Amygdala (tissue), 56 donors: ENCODE measurements at places on chromosomes 2 and 18.

DNA sequence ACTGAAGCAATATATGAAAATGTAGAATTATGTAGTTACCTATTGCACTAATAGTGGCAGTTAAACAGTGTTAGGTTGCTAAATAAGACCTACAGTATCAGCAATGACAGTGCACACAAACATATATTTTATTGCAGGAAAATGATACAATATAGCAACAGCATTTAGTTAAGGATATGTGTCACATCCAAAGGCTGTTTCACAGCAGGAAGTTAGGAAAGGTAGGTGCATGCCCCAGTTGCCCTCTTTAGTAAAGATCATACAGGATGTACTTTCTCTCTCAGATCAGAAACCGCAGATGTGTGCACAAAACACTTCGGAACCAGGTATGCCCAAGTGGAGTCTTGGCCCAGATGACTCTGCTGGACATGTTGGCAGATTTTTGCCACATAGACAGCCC lies 444.1 kb downstream of the XIRP2 start:
- no peak for DNase-seq

GRCh38 chr18:23210526-23210925 lies 75.2 kb downstream of the CABLES1 start:
- DNase-seq: no peak

- DNase-seq: no peak
Observed at GRCh38 chr2:120226316-120226715, 3.1 kb upstream of the TMEM185B start.

GRCh38 chr18:36132756-36133155 lies 3.1 kb downstream of the ELP2 start:
- DNase-seq: no peak

DNA sequence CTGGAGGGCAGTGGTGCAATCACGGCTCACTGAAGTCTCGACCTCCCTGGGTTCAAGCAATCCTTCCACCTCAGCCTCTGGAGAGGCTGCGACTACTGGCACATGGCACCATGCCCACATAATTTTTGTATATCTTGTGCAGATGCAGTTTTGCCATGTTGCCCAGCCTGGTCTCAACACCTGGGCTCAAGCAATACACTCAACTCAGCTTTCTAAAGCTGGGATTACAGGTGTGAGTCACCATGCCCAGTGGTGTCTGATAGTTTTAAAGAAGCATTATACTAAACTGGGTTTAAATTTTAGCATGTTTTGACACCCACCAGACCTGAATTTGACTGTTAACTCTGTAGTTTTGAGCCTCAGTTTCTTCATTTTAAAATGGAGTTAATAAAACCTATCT lies 109.4 kb upstream of the SLC38A11 start:
- DNase-seq: no peak

DNA sequence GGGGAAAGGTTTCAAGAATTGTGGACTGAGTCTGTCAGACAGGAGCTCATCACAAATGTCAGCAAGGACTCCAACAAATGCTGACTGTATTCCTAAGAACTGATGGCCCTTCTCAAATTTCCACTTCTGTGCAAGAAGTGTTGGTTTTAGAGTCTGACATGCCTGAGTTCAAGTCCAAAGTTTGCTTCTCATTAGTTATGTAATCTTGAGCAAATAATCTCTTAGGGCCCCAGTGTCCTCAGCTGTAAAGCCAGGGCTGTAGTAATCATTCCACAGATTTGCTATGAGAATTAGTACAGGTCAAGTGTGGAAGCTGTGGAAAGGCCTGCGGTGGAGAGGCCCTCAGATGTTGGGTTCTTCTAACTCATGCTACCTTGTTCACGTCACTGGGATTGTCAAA lies 23.9 kb downstream of the MEP1B start:
- DNase-seq: no peak

GRCh38 chr2:239012228-239012627 lies 164.3 kb downstream of the TWIST2 start:
- DNase-seq: no peak

DNA sequence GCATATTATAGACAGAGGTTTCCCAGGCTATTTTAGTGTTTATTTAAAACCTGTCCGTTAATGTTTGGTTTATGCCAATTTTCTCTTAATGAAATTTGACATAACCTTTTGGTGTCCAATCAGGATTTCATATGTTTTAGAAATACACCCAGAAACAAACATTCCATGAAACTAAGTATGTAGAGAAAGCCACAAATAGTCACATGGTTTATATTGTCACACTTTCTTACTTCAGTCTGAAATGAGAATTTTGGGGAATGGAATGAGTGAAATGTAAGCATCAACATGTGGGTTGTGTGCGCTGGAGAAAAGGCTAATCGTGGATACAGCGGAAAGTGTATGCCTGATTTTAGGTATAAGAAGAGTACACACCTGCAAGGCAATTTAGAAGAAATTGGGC lies 277.0 kb upstream of the RAB12 start:
- DNase-seq: no peak

GRCh38 chr2:222433332-222434173 lies 9.2 kb downstream of the SGPP2 start:
- no peak for DNase-seq

DNA sequence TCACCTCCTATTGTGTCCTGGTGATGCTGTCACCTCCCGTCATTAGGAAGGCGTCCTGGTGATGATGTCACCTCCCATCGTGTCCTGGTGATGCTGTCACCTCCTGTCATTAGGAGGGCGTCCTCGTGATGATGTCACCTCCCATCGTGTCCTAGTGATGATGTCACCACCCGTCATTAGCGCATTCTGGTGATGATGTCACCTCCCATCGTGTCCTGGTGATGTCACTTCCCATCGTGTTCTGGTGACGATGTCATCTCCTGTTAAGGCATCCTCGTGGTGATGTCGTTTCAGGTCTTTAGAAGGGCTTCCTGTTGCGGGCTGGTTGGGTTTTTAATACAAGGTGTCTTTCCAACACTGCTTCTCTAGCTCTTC lies 40.7 kb downstream of the CTDP1 start:
- DNase-seq: no peak

- no peak for DNase-seq
Observed at GRCh38 chr18:57869221-57869620, 66.1 kb upstream of the ATP8B1 start.

GRCh38 chr2:128342550-128342949 lies 23.9 kb upstream of the HS6ST1 start:
- no peak for DNase-seq

DNA sequence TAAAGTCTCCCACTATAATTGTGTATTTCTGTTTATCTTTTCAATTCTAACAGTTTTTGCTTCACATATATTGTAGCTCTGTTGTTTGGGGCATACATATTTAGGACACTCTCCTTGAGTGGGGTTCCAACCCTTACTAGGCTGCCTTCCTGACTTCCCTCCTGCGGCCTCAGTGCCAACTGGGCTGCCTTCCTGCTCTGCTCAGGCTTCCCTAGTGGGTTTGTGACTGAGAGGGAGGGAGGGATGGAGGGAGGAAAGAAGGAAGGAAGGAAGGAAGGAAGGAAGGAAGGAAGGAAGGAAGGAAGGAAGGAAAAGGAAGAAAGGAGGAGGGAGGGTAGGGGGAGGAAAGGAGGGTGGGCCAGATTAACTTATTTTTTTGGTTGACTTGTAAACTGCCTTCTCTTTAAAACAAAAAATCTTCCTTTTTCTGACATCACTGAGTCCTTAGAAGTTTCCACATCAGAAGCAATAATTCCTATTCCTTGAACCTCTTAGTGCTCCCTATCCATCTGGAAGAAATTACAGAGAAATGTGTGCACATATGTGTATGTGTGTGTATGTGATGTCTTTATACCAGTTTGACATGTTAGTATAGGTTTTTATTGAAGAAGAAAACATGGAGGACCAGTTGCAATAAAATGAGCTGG lies 145.4 kb upstream of the PGAP1 start:
- no peak for DNase-seq

- no peak for DNase-seq
Observed at GRCh38 chr18:79774111-79774510, 23.6 kb upstream of the KCNG2 start.

- no peak for DNase-seq
Observed at GRCh38 chr2:12929758-12930157, 213.0 kb downstream of the TRIB2 start.

DNA sequence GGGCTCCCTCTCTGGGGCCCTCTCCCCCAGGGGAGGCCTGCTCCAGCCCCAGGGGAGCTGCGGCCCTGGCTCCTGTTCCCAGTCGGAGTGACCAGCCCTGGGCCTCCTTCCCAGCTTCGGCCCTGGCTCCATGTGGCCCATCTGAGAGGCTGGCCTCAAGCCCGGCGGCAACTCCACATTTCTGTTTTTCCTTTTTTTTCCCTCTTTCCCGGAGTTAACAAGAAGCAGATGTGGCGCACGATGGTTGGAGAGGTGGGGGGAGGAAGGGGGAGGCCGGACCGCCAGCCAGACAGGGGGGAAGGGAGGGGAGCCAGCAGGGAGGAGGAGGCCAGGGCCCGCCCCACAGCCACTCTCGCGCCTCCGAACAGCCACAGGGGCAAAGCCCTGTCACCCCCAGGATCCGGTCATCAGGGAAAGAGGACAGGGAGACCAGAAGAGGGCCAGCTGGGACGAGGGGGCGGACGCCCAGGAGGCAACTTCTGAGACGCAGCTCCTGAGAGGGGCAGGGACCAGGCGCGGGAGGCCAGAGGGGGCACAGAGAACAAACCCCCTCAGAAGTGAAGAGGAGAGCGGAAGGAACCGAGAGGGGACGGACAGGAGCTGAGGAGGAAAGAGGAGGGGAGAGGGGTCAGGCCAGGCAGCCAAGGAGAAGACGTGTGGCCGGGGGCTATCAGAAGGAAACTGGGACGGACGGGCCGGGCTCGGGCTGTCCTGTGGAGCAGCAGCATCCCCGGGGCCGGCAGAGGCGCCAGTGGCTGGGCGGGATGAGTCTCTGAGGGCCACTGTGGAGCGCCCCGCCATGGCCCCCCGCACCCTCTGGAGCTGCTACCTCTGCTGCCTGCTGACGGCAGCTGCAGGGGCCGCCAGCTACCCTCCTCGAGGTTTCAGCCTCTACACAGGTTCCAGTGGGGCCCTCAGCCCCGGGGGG lies at the start of gene EMILIN1:
EMILIN1 (plus strand) TSS at position 349 of the 928 bp plus-strand sequence; CDS start at position 800, 451 bp downstream.
- DNase-seq: peak; percentile 64

DNA sequence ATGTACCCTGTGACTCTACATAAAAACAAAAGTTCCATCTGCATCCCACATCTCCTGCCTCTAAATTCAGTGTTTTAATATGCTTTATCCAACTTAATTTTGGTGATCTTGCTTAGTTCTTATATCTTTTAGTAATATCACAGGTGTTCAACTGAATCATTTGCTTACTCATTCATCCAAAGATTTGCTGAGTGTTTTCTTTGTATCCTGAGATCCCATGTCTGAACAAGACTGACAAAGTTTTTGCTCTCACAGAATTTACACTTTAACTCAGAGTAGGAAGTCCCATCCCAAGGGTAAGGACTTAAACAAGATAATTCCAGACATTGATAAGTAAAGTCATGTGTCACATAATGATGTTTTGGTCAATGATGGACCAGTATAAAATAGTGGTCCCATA lies 87.0 kb downstream of the FSIP2 start:
- no peak for DNase-seq

DNA sequence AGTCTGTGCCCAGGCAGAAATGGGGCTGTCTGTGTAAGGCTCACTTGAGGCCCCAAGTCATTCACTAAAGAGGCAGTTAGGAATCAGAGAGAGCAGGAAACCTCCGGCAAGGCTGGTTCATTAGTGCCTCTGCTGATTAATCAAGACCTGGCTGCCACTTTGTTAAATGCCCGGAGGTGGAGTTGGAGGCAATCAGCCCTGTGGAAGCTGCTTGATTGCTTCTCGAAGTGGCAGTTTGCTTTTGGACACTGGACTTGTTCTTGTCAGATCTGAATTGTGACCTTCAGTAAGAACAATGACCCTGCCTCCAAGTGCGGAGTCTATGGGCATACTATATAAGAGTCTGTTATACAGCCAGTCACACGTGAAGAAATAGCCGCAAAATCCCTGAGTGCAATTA lies 183.9 kb upstream of the LINC00305 start:
- DNase-seq: no peak

GRCh38 chr18:66621816-66622576 lies 18.1 kb upstream of the CDH19 start:
- no peak for DNase-seq

DNA sequence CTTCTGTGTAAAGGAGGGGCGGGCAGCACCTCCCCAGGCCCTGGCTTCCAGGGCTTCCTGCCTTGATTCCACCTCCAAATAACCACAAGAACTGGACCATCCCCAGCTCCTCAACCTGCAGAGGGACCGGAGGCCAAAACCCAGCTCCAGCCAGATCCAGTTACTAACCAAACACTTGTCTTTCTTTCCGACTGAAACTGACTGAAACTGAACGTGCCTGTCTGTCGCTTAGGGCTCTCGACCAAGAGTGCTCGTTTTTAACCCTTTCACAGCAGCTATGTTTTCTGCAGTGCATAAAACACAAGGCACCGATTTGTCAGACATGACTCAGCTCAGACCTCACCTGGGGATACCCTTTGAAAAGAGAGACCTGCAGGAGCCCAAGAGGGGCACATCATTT lies 249.9 kb upstream of the SIX2 start:
- no peak for DNase-seq

GRCh38 chr2:120934574-120935338 lies 199.1 kb downstream of the GLI2 start:
- no peak for DNase-seq

- DNase-seq: no peak
Observed at GRCh38 chr18:58272779-58273435, 228.9 kb downstream of the NEDD4L start.

- no peak for DNase-seq
Observed at GRCh38 chr2:18803141-18803939, 214.0 kb upstream of the NT5C1B start.

DNA sequence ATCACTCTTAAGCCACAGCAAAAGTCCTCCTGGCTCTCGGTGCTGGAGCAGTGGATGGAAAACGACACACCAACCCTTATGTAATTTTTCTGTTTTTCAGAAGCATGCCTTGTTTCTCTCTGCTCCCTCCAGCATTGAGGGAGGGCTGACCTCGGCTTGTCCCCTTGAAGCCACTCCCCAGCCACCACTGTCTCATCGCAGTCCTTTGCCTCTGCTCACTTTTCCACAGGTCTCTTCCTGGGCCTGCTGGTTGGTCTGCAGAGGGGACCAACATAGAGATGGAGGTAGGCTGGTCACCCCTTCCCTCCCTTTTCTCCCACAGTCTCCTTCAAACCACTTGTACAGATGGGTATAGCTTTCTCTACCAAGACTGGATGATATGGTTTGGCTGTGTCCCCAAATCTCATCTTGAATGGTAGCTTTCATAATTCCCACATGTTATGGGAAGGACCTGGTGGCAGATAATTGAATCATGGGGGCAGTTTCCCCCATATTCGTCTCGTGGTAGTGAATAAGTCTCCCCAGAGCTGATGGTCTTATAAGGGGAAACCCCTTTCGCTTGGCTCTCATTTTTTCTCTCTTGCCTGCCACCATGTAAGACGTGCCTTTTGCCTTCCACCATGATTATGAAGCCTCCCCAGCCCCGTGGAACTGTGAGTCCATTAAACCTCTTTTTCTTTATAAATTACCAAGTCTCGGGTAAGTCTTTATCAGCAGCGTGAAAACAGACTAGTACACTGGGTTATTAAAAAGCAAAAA lies 14.3 kb upstream of the RIOK3 start:
- DNase-seq: no peak

GRCh38 chr2:129934044-129934822 lies 45.2 kb upstream of the RAB6C start:
- no peak for DNase-seq
